ENCODE measurements at places on chromosomes 1 and 21. TPM values are rescaled to one million over a fixed set of nuclear protein-coding genes. Genes with fewer than 3 reads are reported as not detected.

- H3K27me3 ChIP-seq: no peaks in the 10 kb centered on the region
- peak overlapping the region; percentile 63 for H3K4me3 ChIP-seq
- DNase-seq: no peak
- peaks cover 25% of the 10 kb centered on the region for H3K4me1 ChIP-seq
- H3K27ac ChIP-seq: peak overlapping the region; percentile 40
- H3K36me3 ChIP-seq: peaks cover 17% of the 10 kb centered on the region
Observed at GRCh38 chr1:153776352-153776751, 1.1 kb downstream of the SLC27A3 start.

RIMKLA gene
- total RNA-seq: 4.8 TPM

DNA sequence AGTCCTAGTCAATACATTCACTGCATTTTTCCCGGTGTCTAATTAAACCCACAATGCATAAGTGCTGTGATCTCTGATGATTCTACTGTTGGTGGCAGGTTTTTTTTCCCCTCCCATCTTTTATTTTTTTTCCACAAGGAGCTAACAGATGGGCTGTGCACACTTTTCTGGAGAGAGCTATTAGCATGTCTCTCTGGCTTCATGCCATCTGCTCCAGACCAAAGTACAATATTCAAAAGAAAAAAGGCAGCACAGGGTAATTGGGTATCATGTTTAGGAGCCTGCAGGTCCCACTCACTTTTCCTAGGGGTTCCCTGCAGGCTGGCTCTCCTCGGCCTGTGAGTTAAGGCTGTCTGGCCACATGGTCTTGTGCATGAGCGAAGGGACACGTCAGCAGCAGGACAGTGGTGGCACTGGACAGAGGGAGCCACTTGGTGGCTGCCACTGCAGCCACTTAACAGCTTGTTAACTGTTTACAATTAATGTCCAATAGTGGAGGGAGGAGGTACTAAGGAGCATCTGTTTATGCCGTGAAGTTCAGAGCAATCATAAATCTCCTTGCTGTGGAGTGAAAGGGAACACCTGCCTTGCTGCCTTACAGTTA lies 53.5 kb upstream of the C8B start:
- no peaks in the 10 kb centered on the region for H3K36me3 ChIP-seq
- H3K4me1 ChIP-seq: no peaks in the 10 kb centered on the region
- no peaks in the 10 kb centered on the region for H3K27me3 ChIP-seq
- DNase-seq: no peak
- no peak overlapping the region for H3K27ac ChIP-seq
- H3K4me3 ChIP-seq: no peak overlapping the region

C21orf58 gene
- 26.7 TPM for total RNA-seq

DNA sequence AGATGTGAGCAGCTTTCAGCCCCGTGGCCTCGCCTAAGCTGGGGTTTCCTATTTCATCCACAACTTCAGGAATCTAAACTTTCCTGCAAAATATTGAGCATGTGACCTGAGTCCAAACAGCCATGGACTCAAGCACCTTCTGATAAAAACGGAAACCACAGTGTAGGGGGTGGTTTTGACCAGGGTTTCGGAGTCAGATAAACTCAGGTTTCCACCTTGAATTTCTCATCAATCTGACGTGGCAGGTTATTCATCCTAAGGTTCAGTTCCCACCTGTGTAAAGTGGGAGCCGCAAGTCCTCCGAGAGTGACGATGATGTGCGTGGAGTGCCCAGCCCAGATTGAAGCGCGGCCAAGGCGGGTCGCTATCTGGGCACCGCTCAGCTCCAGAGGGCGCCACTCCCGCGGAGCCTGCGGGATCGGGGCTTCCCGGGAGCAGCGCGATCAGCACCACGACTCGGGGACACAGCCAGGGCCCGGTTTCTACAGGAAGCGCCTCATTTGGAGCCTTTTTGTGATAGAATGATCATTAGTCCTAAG lies 871 bp upstream of the ETS2 start:
- peaks cover 7% of the 10 kb centered on the region for H3K27me3 ChIP-seq
- peaks cover 26% of the 10 kb centered on the region for H3K4me1 ChIP-seq
- DNase-seq: peak; percentile 23

DNA sequence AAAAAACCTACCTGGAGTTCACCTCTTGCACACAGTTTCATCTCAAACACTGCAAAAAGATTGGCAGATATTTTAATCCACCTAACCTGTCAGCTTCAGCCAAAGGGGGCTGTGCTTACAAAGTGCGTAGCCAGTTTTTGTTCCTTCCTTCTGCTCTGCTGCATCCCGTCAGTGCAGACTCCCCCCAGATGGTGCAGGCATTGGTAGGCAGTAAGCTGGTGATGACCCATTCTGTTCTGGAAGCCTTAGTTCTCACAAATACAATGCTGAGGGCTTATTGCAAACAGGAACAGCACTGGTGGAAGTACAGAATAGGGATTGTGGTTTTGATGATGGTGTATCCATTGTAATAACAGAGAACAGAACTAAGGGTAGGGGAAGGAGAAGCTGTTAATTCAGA lies 239.5 kb downstream of the RYR2 start:
- no peaks in the 10 kb centered on the region for H3K4me1 ChIP-seq
- no peak overlapping the region for H3K4me3 ChIP-seq
- no peaks in the 10 kb centered on the region for H3K27me3 ChIP-seq
- no peaks in the 10 kb centered on the region for H3K36me3 ChIP-seq
- no peak overlapping the region for H3K27ac ChIP-seq

- no peak overlapping the region for H3K4me3 ChIP-seq
- no peaks in the 10 kb centered on the region for H3K27me3 ChIP-seq
Observed at GRCh38 chr1:51663105-51663504, 46.2 kb downstream of the OSBPL9 start.

DNA sequence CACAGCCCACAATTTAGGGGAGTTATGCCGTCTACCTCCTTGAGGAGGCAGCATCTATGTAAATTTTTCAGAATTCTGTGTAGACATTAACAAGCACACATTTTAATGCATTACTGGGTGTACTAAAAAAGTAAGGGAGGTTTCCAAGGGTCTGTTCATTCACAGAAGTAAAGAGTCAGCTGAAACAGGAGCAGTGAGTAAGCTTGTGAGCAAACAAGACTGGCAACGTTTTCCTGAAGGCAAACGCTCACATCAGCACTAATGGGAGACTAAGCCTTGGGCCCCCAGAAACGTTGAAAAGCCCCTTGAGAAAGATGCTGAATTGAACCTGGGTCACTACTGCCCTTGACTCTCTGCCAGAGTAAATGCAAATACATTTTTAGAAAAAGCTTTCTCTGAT lies 25.7 kb downstream of the RPRD2 start:
- no peak overlapping the region for H3K27ac ChIP-seq
- no peak for DNase-seq
- H3K36me3 ChIP-seq: peaks cover 8% of the 10 kb centered on the region
- H3K27me3 ChIP-seq: no peaks in the 10 kb centered on the region
- no peak overlapping the region for H3K4me3 ChIP-seq

DNA sequence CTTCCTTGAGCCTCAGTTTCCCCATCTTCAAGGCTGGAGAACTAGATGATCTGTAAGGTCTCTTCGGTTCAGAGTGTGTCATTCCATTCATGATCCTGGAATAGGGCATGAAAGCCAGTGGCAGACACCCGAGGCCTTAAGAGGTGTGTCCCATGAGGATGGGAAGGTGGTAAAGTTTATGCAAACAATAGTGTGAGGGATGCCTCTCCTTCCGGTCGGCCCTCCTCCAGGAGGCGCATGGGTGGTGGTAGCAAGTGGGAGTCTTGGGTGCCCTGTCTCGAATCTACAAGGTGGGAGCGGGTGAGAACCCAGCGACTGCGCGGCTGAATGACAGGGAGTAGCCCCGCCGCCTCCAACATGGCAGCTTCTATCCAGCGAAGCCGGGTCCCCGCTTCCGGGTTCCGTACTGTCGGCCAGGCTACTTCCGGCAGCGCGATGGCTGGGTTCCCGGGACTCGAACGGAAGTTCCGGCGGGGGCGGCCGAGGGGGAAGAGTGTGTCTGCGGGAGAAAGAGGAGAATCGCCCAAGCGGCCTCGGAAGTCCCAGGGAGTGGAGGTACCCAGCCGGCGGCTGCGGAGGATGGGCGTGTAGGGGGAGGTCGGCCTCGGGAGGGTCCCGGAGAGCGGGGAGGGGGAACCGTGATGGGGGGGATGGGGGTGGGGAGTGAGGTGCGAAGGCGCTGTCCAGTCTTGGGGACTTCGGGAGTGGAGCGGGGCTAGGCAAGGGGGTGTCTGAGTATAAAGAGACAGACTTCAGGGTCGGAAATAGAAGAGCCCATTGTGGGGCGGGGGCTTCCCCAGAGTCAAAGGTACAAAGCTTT lies at the start of gene LYPLA2:
Gene LYPLA2, plus strand, starts transcription at position 450 of the 820 bp plus-strand sequence. CDS start 1,538 bp downstream, outside the sequence.
- peak within 1 kb of the TSS; percentile 94 for H3K27ac ChIP-seq
- peak within 1 kb of the TSS; percentile 100 for H3K4me3 ChIP-seq

GRCh38 chr1:42913426-42914091 lies 45.1 kb downstream of the SLC2A1 start:
- no peak overlapping the region for H3K4me3 ChIP-seq
- peaks cover 4% of the 10 kb centered on the region for H3K27me3 ChIP-seq
- peak; percentile 49 for DNase-seq
- H3K4me1 ChIP-seq: peaks cover 7% of the 10 kb centered on the region
- H3K36me3 ChIP-seq: peaks cover 4% of the 10 kb centered on the region
- H3K27ac ChIP-seq: no peak overlapping the region

HEYL gene
- total RNA-seq: 0.10 TPM

GRCh38 chr1:59220356-59220755 lies 76.5 kb upstream of the FGGY start:
- H3K4me3 ChIP-seq: no peak overlapping the region
- DNase-seq: no peak
- no peak overlapping the region for H3K27ac ChIP-seq
- no peaks in the 10 kb centered on the region for H3K4me1 ChIP-seq
- peaks cover 4% of the 10 kb centered on the region for H3K36me3 ChIP-seq

GRCh38 chr1:25675729-25676476 lies 59.3 kb downstream of the MAN1C1 start:
- H3K27ac ChIP-seq: peak overlapping the region; percentile 85
- peaks cover 5% of the 10 kb centered on the region for H3K36me3 ChIP-seq
- peak overlapping the region; percentile 47 for H3K4me3 ChIP-seq

- no peaks in the 10 kb centered on the region for H3K27me3 ChIP-seq
- DNase-seq: no peak
- peaks cover 34% of the 10 kb centered on the region for H3K36me3 ChIP-seq
- peaks cover 53% of the 10 kb centered on the region for H3K4me1 ChIP-seq
Observed at GRCh38 chr1:198879711-198880306, 241.0 kb downstream of the PTPRC start.

GRCh38 chr21:37045149-37045548 lies 27.7 kb downstream of the PIGP start:
- no peak overlapping the region for H3K4me3 ChIP-seq

PAX7 gene
- total RNA-seq: not detected

- peaks cover 23% of the 10 kb centered on the region for H3K4me1 ChIP-seq
- H3K36me3 ChIP-seq: peaks cover 54% of the 10 kb centered on the region
- H3K27me3 ChIP-seq: no peaks in the 10 kb centered on the region
Observed at GRCh38 chr1:225866061-225866837, 15.9 kb downstream of the TMEM63A start.

KLHDC7A gene
- not detected for total RNA-seq

SLC2A5 gene
- not detected for total RNA-seq

GRCh38 chr1:47598357-47598756 lies 160.5 kb downstream of the FOXD2 start:
- no peak overlapping the region for H3K27ac ChIP-seq
- DNase-seq: no peak
- H3K27me3 ChIP-seq: peaks cover 18% of the 10 kb centered on the region

DNA sequence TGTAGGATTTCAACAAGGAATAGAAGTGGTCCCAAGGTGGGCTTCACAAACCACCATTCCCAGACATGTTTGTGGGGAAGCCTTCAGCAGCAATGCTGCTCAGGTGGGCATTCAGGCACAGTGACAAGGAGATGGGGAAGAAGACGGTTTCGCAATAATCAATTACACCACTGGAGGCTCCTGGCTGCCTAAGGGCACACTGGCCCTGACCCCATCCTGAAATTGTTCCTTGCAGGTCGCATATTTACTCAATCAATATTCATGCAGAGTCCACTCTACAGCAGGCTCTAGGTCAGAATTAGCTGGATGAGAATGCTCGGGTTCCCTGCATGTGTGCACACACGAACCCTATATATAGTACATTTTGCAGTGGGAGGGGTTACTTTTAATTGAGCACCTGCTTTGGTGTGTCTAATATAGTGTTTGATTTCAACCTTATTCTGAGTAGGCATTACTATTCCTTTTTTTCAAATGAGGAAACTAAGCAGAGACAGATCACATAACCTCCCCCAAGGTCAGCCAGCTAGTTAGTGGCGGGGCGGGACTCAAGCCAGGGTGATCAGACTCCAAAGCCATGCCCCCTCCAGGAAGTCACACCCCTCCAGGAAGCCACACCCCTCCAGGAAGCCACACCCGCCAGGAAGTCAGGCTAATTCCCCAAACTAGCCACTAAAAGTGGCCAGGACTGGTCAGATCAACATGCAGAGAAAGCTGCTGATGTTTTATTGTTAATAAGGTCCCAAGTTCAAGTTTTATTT lies 106.5 kb downstream of the HLCS start:
- no peak overlapping the region for H3K27ac ChIP-seq
- H3K4me1 ChIP-seq: peaks cover 25% of the 10 kb centered on the region
- peak; percentile 38 for DNase-seq
- H3K36me3 ChIP-seq: no peaks in the 10 kb centered on the region
- no peaks in the 10 kb centered on the region for H3K27me3 ChIP-seq

PADI4 gene
- total RNA-seq: 0.17 TPM

LAPTM5 gene
- total RNA-seq: 199 TPM

DNA sequence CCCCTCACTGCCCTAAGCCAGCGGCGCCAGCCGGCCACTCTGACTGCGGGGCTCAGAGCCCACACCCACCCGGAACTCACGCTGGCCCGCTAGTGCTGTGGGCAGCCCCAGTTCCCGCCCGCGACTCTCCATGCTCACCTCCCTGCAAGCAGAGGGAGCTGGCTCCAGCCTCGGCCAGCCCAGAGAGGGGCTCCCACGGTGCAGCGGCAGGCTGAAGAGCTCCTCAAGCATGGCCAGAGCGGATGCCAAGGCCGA lies 41.5 kb downstream of the SLC2A1 start:
- no peaks in the 10 kb centered on the region for H3K27me3 ChIP-seq
- no peak overlapping the region for H3K4me3 ChIP-seq
- no peak for DNase-seq
- H3K36me3 ChIP-seq: peaks cover 4% of the 10 kb centered on the region

FNDC5 gene
- total RNA-seq: not detected

CD48 gene
- 222 TPM for total RNA-seq

FTCD gene
- 0.56 TPM for total RNA-seq

DNA sequence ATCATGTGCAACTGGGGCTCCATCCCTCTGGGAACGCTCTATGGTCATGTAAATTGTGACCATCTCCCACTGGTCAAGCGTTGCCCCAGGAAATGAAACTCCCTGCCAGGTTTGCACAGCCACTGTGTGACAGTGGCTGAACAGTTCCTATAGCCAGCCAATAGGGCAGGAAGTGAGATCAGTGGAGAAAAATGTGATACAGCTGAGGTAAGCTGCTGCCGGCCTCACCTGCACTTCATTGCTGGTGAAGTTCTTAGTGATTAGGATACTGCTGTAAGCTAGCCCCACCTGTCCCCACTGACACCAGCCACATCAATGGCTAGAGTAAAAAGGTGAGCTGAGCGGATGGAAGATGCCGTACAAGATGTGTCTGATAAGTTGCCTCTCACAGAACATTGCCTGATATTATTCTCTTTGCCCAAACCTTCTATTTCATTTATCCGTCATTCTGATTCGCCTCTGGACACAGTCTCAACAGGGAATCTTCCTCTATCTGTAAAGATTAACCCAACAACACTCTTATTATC lies 38.4 kb upstream of the CDC42BPA start:
- H3K27ac ChIP-seq: no peak overlapping the region
- no peaks in the 10 kb centered on the region for H3K27me3 ChIP-seq

OR14K1 gene
- not detected for total RNA-seq

- peaks cover 16% of the 10 kb centered on the region for H3K4me1 ChIP-seq
- H3K27ac ChIP-seq: no peak overlapping the region
- peaks cover 50% of the 10 kb centered on the region for H3K27me3 ChIP-seq
- H3K36me3 ChIP-seq: no peaks in the 10 kb centered on the region
- DNase-seq: no peak
- H3K4me3 ChIP-seq: no peak overlapping the region
Observed at GRCh38 chr1:15262706-15263105, 15.7 kb downstream of the FHAD1 start.

MCM3AP gene
- total RNA-seq: 131 TPM
